ENCODE measurements at places on chromosomes 13 and 19. TPM values are rescaled to one million over a fixed set of nuclear protein-coding genes. Genes with fewer than 3 reads are reported as not detected.
A peak's percentile ranks its signal among the peaks of the same experiment; 100 is the strongest.

The USF2 gene
- total RNA-seq, result 59.6 TPM

The PSG7 gene
- not detected for total RNA-seq

- DNase-seq, result peak; percentile 40
These were observed 512.8 kb downstream of the LMO7 start for GRCh38 chr13:76148926-76149325.

GRCh38 chr19:8459095-8459494 is 14.3 kb downstream of the HNRNPM start:
- no peak for DNase-seq

DNA sequence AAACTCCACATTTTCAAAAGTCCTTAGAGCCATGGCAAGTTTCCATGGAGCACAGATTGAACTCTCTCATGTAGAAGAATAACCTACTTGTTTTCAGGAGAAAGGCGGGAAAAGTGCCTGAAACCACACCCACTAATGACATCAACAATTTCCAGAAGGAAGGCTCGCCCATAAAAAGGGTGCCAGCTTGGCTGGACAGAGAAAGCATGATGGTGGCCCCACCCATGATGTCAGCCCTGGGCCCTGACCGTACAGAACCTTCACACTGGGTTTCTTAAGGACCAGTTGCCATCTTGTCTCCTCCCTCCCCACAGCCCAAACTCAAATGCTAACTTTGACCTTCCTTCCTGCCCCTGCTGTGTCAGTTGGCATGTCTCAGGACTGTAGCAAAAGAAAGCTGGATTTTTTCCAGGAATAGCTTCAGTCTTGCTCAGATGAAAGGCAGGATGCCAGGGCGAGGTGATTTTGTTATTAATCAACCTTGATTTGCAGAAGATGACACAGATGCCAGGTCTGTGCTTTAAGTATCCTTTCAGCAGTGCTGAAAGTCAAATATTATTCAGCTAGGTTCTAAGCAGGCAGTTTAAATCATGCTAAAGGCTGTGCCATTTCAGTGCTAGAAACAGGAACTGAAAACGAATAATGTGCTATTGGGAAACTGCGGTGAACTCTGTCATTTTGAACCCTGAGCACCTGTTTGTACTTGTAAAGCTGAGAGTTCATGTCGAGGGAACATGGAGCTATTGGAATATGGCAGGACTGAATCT is 89.5 kb upstream of the RFC3 start:
- DNase-seq, result no peak

The ERCC5 gene
- 65.4 TPM for total RNA-seq

The LRP3 gene
- total RNA-seq, result 12.9 TPM

The FXYD7 gene
- 0.18 TPM for total RNA-seq

GRCh38 chr19:30391554-30392551 is 19.7 kb downstream of the ZNF536 start:
- no peak for DNase-seq

GRCh38 chr13:109699628-109700071 is 86.7 kb downstream of the IRS2 start:
- DNase-seq, result no peak

- DNase-seq, result no peak
These were observed 9.0 kb downstream of the GCDH start for GRCh38 chr19:12899891-12900518.

GRCh38 chr19:42143341-42144234 is 11.3 kb upstream of the POU2F2 start:
- DNase-seq, result no peak

The ACER1 gene
- total RNA-seq, result not detected

DNA sequence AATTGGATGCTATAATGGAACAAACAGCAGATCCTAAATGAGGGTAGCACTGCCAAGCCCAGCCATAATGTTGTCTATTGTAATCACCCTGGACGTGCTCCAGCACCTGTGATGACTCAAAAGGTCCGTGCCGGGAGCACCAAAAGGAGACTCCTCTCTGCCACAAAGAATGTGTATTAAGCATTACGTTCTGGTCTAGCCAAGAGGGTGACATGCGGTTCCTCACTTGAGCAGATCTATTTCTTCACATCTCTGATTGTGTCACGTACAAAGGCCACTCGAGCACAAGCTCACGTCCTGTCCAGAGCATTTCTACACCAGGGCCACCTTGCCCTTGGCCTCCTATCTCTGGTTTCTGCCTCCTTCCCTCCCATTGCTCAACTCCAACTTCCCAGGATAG is 219.9 kb upstream of the IRS2 start:
- peak; percentile 87 for DNase-seq
